SW 1271 (cell line): ENCODE measurements at places on chromosomes 16 and 17.

GRCh38 chr17:72077326-72077960, 43.4 kb upstream of the SOX9 start:
- DNase-seq, result no peak

DNA sequence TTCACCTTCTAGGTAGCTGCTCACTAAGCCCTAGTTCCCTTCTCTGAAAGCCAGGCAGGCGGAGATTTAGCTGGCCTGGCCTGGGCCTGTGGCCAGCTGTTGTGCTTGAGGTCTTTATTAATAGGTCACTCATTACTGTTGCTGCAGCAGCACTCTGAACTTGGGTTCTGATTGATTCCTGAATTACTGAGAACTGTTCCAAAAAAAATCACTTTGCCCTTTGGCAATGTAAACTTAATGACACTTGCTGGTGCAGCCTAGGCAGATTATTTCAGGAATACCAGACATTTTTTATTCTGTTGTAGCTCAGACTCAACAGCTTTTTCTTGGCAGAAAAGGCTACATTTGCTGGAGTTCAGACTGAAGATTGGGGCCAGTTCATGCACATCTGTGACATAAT, 2.7 kb downstream of the TOM1L1 start:
- no peak for DNase-seq

DNA sequence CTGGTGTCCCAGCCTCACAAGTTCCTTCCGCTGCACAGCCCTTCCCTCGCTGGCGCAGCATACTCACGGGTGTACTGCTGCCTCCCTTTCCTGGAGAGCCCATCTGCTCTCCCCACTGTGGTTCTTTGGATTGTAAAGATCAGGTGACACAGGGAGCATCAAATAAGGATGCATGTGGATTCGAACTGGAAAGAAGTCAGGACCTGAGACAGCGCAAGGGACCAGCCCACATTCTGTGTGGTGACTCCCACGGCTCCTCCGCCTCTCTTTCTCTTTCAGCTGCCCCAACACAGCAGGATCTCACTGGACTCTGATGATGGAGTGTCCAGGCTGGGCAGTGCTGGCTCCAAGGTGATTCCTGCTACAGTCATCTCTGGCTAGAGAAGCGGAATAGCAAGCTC, 8.1 kb downstream of the LDAF1 start:
- no peak for DNase-seq

DNA sequence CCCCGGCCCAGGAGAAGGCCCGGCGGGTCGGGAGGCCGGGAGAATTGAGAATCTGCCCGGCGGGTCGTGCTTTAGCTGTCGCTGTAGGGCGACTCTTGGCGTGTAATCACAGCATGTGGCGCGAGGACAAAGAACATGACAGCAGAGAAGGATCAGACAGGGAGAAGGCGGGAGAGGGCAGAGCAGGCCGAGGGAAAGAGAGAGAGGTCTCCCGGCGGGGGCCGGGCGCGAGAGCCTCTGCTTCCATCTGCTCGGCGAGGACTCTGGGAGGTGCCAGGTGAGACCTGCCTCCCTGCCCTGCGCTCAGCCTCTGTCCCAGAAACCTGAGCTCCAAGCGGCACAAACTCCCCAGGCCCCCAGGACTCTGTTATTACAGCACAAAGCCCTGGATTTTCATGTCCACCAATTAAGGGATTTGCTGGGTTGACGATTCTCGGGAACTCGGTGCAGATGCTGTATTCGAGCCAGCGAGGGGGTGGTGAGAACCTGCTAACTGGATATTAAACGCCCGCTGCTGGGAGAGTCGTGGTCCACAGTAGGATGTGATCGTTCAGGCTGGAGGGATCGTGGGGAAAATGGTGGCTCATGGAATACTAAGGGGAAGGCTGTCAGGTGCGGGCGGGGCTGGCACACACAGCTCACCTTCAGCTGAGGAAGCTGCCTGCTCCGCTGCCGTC, 172.0 kb upstream of the CIBAR2 start:
- no peak for DNase-seq

DNA sequence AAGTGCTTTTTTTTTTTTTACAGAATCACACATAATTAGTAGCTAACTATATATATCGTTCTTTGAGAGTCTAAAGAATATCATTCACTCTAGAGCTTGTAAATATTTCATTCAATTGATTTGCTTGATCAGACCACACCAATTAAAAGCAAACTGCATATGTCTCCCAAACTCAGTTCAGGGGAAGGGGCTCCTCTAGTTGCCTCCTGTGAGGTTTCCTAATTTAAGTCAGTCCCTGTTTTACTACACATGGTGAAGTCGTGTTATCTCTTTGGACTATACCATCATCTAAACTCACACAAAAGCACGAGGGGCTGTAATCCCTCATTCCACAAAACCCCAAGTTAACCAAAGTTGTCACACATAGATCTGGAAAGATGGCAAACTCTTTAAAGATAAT, 11.7 kb downstream of the NACA2 start:
- DNase-seq, result no peak

DNA sequence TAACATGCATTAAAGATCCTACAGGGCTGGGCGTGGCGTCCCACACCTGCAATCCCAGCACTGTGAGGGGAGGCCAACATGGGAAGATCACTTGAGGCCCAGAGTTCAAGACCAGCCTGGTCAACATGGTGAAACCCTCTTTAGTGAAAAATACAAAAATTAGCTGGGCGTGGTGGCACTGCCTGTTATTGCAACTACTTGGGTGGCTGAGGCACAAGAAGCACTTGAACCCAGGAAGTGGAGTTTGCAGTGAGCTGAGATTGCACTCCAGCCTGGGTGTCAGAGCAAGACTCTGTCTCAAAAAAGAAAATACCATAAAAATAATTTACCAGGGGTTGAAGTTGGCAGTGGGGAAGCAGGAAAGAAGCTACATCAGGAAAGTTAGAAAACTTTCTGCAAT, 12.9 kb downstream of the TXNDC11 start:
- DNase-seq, result no peak

DNA sequence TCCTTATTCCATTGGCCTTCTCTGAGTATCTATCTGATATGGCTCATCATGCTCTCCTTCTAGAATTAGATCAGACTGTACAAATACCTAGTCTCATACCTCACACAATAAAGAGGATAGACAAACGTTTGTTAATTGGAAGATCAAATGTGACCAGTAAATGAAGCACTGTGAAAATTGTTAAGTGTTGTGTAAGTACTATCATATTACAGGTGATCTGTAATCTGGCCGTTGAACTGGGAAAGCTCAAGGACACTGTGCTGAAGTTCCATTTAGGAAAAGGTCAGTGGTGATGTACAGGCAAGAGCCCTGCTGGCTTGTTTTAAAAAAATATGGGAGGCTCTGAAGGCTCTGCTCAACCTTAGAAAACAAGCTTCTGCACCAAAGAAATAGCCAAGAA, 38.5 kb upstream of the CORO6 start:
- DNase-seq, result no peak

- no peak for DNase-seq
Observed at GRCh38 chr16:4371357-4372000, at the start of gene VASN. VASN (plus strand) TSS chr16:4371848; CDS start chr16:4380878, 9,030 bp downstream.
